ENCODE measurements at places on chromosomes 1 and 21. TPM values are rescaled to one million over a fixed set of nuclear protein-coding genes. Genes with fewer than 3 reads are reported as not detected.

Gene MXRA8
- 0.61 TPM for total RNA-seq

DNA sequence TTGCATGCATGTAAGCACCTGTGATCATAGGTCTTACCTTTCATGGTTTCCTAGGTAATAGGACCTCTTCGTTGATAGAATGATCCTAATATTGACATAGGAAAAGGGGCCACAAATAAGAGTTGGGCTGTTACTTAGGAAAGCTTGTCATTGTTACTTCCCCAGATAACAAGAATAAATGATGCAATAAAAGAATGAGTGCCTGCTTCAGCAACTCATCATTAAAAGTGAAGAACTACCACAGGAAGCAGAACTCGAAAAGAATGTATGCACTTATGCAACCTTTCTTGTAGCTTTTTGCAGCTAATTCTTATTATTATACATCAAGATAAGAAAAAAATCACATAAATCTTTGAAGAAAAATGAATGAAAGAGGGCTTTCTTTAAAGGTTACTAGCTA lies 548.6 kb downstream of the LTN1 start:
- peaks cover 6% of the 10 kb centered on the region for H3K4me1 ChIP-seq
- DNase-seq: no peak
- no peaks in the 10 kb centered on the region for H3K36me3 ChIP-seq
- H3K4me3 ChIP-seq: no peak overlapping the region
- no peak overlapping the region for H3K27ac ChIP-seq
- H3K27me3 ChIP-seq: peaks cover 5% of the 10 kb centered on the region

GRCh38 chr1:177914603-177915002 lies 55.3 kb downstream of the SEC16B start:
- H3K27ac ChIP-seq: no peak overlapping the region
- H3K36me3 ChIP-seq: no peaks in the 10 kb centered on the region
- no peak overlapping the region for H3K4me3 ChIP-seq
- DNase-seq: no peak

- no peaks in the 10 kb centered on the region for H3K27me3 ChIP-seq
- H3K36me3 ChIP-seq: no peaks in the 10 kb centered on the region
- H3K27ac ChIP-seq: no peak overlapping the region
- no peak for DNase-seq
- H3K4me1 ChIP-seq: no peaks in the 10 kb centered on the region
- no peak overlapping the region for H3K4me3 ChIP-seq
Observed at GRCh38 chr1:79638382-79638781, 631.9 kb upstream of the ADGRL4 start.

Gene LCE2B
- total RNA-seq: not detected

DNA sequence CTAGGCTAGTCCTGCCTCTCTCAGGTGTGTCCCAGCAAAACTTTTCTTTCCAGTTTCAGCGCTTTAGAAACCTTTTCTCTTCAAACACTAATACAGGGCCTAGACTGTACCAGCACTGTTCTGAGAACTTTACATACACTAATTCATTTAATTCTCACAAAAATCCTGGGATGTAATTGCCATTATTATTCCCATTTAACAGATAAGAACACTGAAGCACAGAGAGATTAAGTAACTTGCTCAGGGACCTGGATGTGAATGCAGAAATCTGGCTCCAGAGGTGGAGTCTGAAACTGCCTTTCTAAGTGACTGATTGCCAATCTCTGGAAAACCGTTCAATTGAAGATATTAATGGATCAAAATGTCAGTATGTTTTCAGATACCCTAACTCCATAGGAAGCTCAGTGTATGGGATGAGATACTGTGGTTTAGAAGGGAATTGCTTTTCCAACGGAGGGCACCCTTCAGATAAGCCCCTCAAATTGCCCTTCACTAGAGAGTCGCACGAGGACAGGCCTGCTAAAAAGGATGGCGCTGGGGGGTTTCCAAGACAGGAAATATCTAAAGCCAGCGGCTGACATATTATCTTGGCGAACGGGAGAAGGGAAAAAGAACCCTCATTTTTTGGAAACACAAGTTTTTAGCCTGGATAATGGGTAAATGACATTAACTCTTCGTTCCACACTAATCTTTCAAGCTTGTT lies 698 bp upstream of the UCK2 start:
- H3K4me3 ChIP-seq: peak overlapping the region; percentile 91
- DNase-seq: no peak
- peaks cover 4% of the 10 kb centered on the region for H3K36me3 ChIP-seq
- H3K4me1 ChIP-seq: peaks cover 28% of the 10 kb centered on the region
- no peaks in the 10 kb centered on the region for H3K27me3 ChIP-seq
- peak overlapping the region; percentile 85 for H3K27ac ChIP-seq

Gene FAM3B
- not detected for total RNA-seq

DNA sequence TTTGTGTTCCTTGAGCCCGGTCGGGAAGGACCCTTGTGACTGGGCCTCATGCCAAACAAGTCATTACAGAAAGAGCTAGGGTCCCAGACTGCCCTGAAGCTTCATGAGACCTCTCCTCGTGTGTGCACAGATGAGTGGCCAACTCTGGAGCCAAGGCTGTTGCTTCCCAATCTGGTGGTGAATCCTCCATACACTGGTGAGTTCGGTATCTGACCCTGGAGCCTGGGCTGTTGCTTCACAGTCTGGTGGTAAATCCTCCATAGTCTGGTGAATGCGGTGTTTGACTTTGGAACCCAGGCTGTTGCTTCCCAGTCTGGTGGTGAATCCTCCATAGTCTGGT lies 737.8 kb downstream of the MATN1 start:
- H3K4me3 ChIP-seq: no peak overlapping the region
- H3K27ac ChIP-seq: no peak overlapping the region
- H3K36me3 ChIP-seq: no peaks in the 10 kb centered on the region
- peak; percentile 33 for DNase-seq
- H3K4me1 ChIP-seq: no peaks in the 10 kb centered on the region
- H3K27me3 ChIP-seq: no peaks in the 10 kb centered on the region

DNA sequence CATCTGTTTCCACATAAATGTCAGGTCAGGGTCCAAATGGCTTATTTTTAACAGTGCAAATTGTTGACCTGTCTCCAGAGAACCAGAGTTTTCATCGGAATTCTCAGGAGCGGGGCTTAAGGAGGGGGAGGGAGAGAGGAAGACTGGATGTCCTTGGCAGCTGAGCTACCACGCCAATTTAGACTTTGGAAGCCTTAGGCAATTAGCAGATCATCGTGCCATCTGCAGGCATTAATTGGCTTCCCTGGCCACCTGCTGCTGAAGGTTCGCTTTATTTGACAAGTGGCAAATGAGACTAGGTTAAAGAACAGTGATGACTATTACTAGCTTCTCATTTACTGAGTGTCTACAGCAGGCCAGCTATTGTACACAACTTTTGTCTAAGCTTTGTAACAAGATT lies 43.7 kb downstream of the HLX start:
- H3K27me3 ChIP-seq: no peaks in the 10 kb centered on the region
- H3K27ac ChIP-seq: no peak overlapping the region
- DNase-seq: no peak
- H3K4me3 ChIP-seq: no peak overlapping the region
- no peaks in the 10 kb centered on the region for H3K36me3 ChIP-seq

Gene BRDT
- total RNA-seq: not detected

DNA sequence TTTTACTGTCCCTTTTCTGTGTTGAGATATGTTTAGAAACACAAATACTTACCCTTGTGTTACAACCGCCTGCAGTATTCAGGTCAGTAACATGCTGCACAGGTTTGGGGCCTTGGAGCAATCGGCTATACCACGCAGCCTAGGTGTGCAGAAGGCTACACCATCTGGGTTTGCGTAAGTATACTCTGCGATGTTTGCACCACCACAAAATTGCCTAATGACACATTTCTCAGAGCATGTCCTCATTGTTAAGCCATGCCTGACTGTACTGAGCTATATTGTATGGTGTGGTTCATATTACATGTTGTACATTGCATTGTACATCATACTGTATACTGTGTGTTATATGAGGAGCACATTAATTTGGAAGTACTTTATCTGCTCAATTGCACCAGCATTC lies 247.4 kb downstream of the RHOU start:
- H3K4me1 ChIP-seq: no peaks in the 10 kb centered on the region
- no peak for DNase-seq
- H3K27ac ChIP-seq: no peak overlapping the region
- no peaks in the 10 kb centered on the region for H3K27me3 ChIP-seq
- no peak overlapping the region for H3K4me3 ChIP-seq

Gene HMGCS2
- total RNA-seq: not detected

- H3K27ac ChIP-seq: peak overlapping the region; percentile 86
- H3K36me3 ChIP-seq: peaks cover 60% of the 10 kb centered on the region
- H3K4me1 ChIP-seq: peaks cover 77% of the 10 kb centered on the region
- no peak overlapping the region for H3K4me3 ChIP-seq
- no peak for DNase-seq
Observed at GRCh38 chr1:26278303-26278702, 1.6 kb upstream of the SH3BGRL3 start.

DNA sequence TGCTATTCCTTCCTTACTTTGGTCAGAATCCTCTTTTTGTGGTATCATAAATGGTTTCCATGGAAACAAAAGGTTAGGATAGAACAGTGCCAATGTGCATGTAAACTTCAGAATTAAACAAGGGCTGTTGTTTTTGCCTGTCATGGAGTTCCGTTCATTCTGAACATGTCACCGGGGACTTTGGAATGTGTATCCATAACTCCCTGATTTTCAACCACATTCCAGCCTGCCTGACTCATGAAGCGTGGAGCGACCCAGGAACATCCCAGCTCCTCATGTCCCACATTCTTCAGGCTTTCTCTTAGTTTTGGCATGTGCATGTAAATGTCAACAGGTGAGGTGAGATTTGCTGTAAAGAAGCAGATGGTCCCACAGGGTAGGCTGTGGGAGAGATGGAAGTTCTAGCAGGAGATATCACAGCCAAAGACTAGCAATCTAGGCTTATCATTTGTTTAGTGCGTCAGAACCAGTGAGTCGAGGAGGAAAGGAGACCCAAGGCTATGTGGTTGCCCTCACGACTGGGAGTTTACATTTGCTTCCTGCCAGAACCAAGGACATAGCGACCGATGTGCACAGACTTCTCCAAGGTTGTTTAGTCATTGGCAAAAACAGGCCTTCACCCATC lies 23.0 kb upstream of the DNAJC11 start:
- H3K4me3 ChIP-seq: no peak overlapping the region
- no peaks in the 10 kb centered on the region for H3K4me1 ChIP-seq
- H3K36me3 ChIP-seq: no peaks in the 10 kb centered on the region
- H3K27ac ChIP-seq: no peak overlapping the region

Gene CAMK1G
- total RNA-seq: not detected

Gene FNDC5
- total RNA-seq: not detected

Gene KCNJ15
- total RNA-seq: not detected

DNA sequence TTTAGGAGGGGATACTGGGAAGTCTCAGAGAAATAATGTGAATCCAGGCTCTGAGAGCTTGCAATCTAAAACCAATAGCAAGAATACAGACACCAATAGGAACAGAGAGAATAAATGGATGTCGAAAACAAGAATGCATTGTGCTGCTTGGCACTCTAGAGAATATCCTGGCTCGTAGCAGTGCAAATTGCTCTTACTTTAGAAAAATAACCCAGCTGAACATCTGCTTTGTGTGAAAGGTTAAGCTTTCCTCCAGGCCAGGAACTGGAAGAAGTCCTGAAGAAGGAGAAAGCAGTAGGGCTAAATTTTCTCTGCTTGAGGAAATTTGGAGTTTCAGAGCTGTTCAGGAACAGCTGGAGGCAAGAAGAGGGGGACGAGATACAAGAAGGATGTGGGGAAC lies 382.3 kb downstream of the HHIPL2 start:
- no peaks in the 10 kb centered on the region for H3K27me3 ChIP-seq
- H3K4me1 ChIP-seq: peaks cover 2% of the 10 kb centered on the region
- H3K4me3 ChIP-seq: no peak overlapping the region
- H3K36me3 ChIP-seq: no peaks in the 10 kb centered on the region
- no peak overlapping the region for H3K27ac ChIP-seq

Gene ST6GALNAC3
- 0.88 TPM for total RNA-seq

DNA sequence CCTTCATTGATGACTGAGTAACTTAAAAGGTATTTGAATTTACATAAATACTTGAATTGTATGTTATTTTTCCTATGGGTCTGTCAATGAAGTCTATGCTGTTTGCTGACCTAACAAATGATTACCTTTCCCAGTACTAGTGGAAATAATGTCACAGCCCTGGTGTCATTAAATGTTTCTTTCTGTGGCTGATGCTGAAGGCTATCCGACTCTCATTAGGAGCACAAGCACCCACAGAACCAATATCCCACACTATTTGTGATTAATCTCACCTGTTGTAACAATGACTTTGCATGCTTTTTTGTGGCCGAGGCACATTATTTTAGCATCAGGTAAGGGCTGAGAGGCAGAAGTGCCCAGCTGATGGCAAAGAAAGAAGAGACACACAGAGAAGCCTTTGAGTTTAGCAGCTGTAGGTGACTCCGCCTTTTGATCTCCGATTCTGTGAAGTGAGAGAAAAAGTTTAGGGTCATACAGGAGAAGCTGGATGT lies 25.8 kb upstream of the TRIM45 start:
- DNase-seq: no peak
- no peak overlapping the region for H3K27ac ChIP-seq
- H3K4me1 ChIP-seq: no peaks in the 10 kb centered on the region
- H3K4me3 ChIP-seq: no peak overlapping the region
- H3K27me3 ChIP-seq: peaks cover 20% of the 10 kb centered on the region

Gene LAX1
- total RNA-seq: 22.3 TPM

DNA sequence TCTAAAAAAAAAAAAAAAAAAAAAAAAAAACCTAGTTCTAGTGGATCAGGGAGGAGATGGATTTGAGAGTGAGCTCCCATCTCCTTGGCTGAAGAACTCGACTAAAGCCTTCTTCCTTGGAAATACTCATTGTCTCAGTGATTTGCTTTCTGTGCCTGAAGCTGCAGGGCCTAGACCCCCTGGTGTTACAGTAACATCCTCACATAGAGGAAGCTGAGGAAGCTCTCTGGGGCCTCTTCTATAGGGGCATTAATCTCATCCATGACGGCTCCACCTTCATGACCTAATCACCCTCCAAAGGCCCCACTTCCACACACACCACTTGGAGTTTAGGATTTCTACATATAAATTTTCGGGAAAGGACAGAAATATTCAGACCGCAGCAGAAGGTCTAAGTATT lies 95.9 kb upstream of the ETS2 start:
- no peak overlapping the region for H3K27ac ChIP-seq
- H3K27me3 ChIP-seq: peaks cover 29% of the 10 kb centered on the region
- H3K4me3 ChIP-seq: no peak overlapping the region
- no peaks in the 10 kb centered on the region for H3K4me1 ChIP-seq
- no peaks in the 10 kb centered on the region for H3K36me3 ChIP-seq
- DNase-seq: no peak

Gene EPHA2
- total RNA-seq: not detected

DNA sequence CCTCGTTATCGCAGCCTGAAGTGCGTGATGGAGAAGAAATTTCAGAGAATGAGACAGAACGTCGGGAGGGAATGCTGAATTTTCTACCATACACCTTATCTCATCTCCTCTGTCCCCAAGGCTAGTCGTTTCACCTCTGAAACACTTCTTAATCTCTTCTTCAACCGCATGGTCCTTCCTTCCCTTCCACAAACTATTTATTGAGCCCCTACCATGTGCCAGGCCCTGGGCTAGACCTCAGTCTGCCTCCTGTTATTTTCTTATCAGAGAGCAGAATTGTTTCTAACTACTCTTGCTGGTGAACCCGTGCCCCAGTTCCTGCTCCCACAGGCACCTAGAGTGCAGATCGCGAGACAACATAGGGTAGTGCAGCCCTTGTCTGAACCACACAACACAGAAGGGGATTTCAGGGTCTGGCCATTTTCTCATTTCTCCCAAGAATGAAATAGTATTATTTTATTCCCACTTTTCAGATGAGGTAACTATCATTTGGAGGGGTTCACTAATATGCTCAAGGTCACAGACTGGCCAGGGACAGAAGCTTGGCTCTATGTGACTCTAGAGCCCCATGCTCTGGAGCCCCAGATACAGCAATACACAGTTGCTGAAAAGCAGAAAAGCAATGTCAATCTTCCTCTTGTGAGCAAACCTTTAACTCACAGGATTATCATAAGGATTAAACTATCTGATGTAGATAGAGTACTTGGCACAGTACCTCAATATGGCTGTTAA lies 598 bp upstream of the ADIPOR1 start:
- H3K4me1 ChIP-seq: peaks cover 31% of the 10 kb centered on the region
- peak; percentile 45 for DNase-seq
- H3K4me3 ChIP-seq: peak overlapping the region; percentile 77
- H3K27ac ChIP-seq: peak overlapping the region; percentile 69

All from activated CD8-positive, alpha-beta memory T cell treated with anti-CD3 and anti-CD28 coated beads, Interleukin-2, amount 10 ng/mL, durations not matched to agents 7 days and 5 days (primary cell).